ENCODE measurements at places on chromosomes 12 and 14.

DNA sequence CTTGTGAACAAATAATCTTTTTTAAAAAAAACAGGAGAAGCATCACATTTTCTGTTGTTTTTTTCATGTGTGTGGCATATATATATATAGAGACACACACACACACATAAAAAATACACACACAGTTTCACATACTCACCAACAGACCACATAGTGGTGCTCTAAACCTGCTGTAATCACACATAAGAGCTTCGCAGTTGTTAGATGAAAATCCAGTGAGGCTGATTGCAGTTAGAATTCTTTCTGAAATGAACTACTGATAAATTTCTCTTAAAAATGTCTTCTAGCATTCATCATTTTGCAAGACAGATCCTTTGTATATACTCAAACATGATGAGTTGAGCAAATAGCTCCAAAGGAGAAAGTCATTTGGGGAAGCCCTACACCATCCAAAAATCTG is 434.3 kb upstream of the STXBP6 start:
- DNase-seq: no peak

GRCh38 chr12:106255952-106256351 is 8.1 kb upstream of the CKAP4 start:
- no peak for DNase-seq

GRCh38 chr12:116773276-116773731 is 35.2 kb downstream of the RNFT2 start:
- no peak for DNase-seq

GRCh38 chr12:100146252-100146651 is 3.6 kb upstream of the BLTP3B start:
- DNase-seq: no peak

DNA sequence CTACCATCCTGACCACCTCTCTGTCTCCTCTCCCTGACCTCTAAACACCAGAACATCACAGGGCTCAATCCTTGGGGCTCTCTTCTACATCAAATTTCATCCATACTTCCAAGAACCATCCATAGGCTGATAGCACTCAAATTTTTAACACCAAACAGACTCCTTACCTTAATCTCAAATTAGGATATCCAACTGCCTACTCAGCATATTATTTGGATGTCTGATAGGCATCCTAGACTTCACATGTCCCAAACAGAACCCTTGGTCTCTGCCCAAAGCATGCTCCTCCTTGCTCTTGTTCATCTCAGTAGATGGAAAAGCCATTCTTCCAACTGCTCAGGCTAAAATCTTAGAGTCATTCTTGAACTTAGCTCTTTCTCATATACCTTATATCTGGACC is 91.3 kb downstream of the GALC start:
- no peak for DNase-seq

DNA sequence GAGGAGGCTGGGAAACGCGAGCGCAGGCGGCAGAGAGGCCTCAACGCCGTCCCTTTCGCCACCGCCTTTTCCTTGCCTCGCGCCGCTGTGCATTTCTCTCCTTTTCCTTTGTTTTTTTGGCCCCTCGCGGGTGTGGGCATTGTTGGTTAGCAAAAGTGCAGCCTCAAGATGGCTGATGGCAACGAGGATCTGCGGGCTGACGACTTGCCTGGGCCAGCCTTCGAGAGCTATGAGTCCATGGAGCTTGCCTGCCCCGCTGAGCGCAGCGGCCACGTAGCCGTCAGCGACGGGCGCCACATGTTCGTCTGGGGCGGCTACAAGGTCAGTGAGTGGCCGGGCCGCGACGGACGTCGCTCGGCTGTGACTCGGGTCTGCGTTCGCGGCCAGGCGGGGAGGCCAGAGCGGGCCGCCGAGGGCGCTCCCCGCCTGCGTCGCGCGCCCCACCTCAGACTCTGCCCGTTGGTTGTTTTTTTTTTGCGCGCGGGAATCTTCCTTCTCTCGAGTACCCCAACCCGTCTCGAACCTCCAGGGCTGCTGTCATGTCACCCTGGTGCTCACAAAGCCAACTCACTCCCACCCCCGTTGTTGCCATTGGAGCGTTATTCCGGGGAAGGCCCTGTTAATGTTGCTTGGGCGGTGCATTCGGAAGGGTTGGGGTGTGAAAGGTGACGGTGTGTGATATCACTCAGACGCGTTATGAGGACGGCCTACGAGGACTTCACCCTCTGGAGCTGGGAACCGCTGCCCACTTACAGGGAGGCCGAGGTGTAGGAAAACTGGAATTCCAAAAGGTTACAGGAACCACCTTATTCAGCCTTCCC is 558 bp downstream of the KLHDC2 start:
- DNase-seq: peak; percentile 42

DNA sequence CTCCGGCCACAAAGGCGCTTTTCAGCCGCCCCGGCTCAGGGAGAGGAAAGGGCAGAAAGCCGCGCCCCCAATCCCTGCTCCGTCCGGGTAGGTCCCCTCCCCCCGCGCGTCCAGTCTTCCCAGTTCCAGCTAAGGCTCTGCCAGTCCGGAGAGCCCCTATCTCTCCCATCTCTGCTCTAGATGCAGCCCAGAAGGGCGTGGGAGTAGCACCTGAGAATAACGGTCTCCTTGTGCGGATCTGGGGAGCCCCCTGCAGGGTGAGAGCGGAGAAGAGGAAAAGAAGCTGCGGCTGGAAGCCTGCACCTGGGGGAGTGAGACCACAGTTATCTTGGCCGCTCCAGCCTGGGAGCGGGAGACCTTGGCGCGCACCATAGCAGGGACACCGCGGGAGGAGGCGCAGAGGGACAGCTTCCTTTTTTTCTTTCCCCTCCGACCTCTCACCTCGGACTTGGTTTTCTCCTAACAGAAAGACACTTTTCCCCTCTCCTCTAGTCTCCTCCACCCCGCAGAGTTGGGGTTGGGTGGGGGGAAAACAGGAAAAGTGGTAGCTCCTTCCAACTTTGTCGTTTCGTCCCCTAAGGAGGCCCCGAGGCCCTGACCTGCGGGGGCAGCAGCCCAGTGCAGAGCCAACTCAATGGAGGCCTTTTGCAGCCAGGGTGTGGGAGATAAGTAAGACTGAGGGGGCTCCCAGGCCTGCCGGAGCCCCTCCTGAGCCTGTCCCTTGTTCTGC is 2.4 kb downstream of the DHH start:
- DNase-seq: no peak

- peak; percentile 6 for DNase-seq
Observed at GRCh38 chr14:37170237-37170636, 2.2 kb downstream of the SLC25A21 start.

GRCh38 chr12:3017281-3017680 is 58.1 kb downstream of the TEAD4 start:
- DNase-seq: no peak

GRCh38 chr14:35617500-35617899 is 83.5 kb downstream of the INSM2 start:
- DNase-seq: no peak

DNA sequence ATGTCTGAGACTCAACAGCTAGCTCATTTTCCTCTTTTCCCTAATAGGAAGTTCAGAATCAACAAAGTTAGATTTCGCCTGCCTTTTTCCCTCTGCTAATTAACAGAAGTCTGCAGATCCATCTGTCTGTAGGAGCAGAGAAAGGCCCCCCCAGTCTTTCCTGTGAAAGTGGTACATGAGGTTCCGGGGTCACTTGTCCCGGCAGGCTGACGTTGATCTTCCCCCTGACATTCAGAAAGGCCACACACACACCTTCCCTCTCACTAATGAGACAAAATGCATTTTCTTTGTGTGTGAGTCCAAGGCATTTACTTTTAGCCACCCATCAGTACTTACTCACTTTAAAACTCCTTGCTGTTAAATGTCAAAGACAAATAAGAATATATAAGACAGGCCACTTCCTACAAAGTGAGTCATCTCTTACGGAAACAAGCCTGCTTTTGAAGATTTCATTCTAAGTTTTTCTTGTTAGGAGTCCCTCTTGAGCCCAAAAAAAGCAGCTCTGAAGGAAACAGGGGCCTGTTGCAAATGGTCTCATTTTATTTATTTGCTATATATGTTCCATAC is 138.7 kb downstream of the TTC7B start:
- DNase-seq: no peak

DNA sequence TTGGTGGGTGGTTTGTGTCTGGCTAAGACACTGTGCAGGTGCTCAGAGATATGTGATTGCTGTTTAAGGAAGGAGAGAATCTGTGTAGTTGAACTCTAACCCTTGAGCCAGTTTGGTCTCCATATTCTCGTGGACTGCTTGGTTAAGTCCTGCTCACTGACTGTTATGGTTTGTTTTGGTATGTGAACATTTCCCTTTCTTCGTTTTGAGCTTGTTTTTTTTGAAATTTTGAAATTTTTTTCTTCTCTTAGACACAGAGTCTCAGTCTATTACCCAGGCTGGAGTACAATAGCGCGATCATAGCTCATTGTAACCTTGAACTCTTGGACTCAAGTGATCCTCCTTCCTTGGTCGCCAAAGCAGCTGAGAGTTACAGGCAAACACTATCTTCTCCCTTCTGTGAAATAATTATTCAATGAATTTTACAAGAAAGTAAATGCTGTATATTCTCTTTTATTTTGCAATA is 40.0 kb downstream of the MIPOL1 start:
- no peak for DNase-seq

GRCh38 chr12:56631790-56632700 is 1.9 kb upstream of the BAZ2A start:
- no peak for DNase-seq

DNA sequence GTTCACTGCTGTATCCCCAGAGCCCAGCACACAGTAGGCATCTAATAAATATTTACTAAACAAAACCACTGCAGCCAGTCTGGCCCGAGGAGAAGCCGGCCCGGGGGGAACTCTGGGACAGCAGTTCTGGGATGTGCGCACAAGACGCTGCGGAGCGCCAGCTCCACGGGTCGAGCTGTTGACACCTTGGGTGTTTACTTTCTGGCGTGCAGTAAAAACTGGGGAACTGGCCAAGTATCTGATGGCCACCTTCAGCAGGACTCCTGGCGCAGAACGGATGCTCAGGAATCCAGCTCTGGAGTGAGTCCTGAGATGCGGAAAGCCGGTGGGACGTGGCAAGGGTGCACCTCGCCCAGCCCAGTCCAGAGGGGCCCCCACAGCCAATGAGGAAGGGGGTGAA is 65.6 kb downstream of the NCOR2 start:
- no peak for DNase-seq

DNA sequence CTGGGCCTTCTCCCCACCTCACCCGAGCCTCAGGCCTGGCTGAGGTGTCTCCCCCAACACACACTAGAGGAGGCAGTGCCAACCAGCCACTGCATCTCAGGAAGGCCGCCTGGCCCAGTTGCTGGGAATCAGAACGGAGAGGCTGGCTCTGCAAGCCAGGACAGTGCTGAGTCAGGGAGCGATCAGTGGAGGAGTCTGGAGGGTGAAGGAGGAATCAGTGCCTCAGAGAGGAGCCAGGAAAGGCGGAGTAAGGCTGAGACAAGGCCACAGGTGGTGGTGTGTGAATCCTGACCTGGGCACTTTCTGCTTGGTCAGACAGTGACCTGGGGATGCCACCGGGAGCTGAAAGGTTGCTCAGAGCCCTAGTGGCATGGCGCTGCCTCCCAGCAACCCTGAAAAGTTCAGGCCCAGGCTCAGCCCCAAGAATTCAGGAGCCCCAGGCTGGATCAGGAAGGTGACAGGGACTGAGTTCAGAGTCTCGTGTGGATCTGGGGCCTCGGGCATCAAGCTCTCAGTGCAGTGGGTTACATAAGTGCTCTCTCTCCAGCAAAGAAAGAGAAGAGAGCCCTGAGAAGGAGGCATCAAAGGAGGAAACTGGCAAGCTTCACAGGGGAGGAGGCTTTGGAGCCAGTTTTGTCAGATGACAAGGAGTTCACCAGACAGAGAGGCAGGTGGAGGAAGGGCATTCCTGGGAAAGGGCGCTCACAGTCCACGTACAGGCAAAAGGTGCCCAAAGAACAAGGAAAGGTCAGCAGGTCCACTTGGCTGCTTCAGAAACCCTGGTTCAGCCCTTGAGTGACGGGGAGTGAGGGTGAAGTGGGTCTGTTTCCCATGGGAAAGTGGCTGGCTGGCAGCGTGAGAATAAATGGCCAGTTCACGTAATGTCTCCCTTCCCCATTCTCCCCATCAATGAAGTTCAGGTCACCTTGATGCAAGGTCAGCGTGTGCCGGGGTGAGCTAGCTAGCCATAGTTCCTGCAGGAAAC is 87.8 kb downstream of the ZFP36L1 start:
- no peak for DNase-seq

DNA sequence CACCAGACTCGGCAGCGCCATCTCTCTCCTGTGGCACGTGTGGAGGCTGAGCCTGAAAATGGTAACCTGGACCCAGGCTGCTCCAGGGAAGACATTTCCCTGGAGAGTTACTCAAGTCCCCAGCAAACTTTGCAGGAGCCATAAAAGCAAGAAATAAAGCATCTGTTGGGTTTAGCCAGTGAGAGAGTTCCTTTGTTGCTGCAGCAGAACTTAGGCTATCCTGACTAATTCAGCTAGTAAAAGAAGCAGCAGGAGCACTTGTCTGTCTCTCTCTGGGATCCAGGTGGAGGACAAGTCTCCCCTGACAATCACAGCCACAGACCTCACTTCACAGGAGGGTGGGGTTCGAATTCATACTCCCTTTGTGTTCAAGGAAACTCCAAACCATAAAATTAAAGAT is 79.2 kb upstream of the DIO3 start:
- DNase-seq: no peak

DNA sequence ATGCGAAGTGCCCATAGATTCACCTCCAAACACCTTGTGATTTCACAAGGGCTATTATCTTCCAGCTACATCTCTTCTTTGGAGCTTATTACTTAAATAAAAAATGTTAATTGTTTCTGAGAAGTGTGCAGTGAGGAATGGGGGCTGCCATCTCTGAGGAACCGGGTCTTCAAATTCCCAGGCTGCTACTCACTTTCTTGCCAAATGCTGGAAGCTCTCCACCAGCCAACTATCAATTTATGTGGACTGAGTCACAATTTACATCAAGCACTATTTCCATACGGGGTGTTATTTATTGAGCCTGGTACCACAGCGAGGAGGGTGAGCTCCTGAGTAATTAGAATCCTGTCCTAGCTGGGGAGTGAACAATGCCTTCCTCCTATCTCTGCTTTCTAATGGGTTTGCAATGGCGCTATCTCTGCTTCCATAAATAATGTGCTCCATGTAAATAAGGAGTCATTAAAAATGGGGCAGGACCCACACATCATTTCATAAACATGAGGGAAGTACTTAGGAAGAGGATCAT is 898.3 kb downstream of the VRK1 start:
- DNase-seq: no peak

DNA sequence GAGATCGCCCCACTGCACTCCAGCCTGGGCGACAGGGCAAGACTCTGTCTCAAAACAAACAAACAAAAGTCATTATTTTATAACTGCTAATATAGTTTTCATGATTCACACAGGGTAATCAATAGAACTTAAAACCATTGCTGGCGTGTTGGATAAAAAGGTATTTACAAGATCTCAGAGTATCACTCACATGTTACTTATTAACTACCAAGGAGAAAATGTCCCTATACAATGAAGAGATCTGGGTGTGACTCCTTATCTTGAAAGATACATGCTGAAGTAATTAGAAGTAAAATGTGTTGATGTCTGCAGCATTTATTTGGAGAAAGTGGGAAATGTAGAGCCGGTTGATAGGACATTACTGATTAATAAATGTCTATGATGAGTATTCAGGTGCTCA is 57.3 kb upstream of the PIK3C2G start:
- DNase-seq: no peak

Data from NCI-H2107 (cell line).